ENCODE measurements at places on chromosomes 11 and 22.

DNA sequence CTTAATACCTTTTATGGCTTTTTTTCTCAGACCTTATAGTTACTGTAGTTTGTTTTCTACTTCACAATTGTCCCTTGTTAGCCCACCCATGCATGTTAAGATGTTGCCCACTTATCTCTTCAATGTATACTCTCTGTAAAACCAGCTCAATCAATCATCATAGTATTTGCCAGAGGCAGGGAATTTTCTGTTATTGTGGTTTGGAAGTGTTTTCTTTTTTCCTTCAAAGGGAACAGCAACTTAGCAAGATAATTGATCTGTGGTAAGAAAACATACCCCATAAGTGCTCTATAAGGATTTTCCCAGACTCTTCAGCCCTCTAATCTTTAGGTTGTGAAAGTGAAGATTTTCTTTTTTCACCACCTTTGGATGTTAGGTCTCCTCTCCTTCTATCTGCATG lies 76.7 kb upstream of the SYT9 start:
- no peak for DNase-seq

GRCh38 chr11:8501836-8502235 lies 92.2 kb downstream of the STK33 start:
- no peak for DNase-seq

- no peak for DNase-seq
Observed at GRCh38 chr11:95892892-95893570, 30.9 kb downstream of the MTMR2 start.

GRCh38 chr22:41110968-41111367 lies 18.6 kb downstream of the EP300 start:
- no peak for DNase-seq

DNA sequence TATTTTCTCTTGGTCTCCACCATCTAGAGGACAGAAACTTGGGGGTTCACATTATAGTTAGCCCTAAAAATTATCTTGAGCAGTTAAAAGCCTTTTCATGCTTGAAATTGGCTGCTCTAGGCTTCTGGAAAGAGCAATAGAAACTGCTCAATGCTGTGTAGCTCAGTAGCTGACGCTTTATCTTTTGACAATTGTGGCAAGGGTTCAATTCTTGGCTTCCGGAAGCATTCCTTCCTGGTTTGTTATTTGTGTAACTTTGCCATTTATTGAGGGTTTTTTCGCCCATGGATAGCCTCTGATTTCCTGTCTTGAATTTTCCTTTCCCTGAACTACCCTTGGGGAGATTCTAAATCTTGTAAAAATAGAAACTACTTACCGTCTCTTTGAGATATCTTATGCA lies 10.3 kb upstream of the OR56A1 start:
- DNase-seq, result no peak

DNA sequence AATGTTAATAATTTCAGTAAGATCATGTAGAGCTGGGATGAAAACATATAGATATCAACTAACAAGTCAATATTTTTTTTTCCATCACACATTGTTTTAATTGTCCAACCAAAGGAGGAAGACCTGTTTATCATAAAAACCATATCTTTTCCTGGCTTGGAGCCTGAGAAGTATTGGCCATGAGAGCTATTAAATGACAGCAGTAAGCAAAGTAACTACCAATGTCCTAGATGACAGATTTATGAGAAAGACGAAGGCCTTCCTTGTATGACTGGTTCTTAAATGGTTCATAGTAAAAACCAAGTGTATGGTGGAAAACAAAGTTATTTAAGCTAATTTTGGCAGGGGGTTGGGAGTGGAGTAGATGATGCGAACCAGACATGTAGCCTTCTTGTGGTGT lies 1147.1 kb upstream of the TENM4 start:
- DNase-seq, result no peak

DNA sequence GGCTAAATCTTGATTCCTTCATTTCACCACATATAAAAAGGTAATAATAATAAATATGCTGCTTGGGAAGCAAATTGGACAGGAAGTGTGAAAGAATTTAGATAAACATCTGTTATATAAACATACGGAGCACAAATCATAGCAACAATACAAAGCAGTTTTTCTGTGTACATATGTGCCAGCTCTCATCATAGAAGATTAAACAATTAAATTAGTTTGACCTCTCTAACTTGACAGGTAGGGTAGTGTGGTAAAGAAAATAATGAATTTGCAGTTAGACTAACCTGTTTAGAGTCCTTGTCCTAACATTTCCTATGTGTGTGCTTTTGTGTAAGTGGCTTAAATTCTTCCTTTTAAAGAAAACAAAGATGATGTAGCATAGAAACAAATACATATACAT lies 995.7 kb upstream of the TENM4 start:
- DNase-seq, result no peak

DNA sequence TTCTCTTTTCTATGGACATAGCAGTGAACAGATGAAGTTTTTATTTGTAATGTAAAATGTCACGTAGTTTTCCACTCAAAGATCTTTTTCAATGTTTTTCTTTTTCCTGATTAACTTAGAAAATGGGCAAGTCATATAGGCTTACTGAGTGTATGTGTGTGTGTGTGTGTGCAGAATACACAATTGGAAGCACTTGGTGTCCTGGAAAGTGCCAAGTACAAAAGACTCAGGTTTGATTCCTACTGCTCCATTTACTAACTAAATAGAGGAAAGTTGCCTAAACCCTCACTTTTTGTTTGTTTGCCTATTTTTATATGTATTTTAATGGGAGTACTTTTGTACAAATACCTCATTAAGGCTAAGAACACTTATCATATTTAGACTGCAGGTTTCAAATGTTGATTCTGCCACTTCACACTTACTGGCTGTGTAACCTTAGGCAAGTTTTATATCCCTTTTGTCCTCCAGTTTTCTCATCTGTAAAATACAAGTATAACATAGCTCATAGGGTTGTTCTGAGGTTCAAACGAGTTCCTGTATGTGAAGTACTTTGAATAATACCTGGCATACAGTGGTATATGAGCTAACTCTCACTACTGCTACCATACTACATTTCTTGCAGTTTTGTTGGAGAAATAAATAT lies 90.1 kb downstream of the TYR start:
- DNase-seq, result no peak

GRCh38 chr11:112113539-112114457 lies 27.1 kb downstream of the SDHD start:
- peak; percentile 61 for DNase-seq

DNA sequence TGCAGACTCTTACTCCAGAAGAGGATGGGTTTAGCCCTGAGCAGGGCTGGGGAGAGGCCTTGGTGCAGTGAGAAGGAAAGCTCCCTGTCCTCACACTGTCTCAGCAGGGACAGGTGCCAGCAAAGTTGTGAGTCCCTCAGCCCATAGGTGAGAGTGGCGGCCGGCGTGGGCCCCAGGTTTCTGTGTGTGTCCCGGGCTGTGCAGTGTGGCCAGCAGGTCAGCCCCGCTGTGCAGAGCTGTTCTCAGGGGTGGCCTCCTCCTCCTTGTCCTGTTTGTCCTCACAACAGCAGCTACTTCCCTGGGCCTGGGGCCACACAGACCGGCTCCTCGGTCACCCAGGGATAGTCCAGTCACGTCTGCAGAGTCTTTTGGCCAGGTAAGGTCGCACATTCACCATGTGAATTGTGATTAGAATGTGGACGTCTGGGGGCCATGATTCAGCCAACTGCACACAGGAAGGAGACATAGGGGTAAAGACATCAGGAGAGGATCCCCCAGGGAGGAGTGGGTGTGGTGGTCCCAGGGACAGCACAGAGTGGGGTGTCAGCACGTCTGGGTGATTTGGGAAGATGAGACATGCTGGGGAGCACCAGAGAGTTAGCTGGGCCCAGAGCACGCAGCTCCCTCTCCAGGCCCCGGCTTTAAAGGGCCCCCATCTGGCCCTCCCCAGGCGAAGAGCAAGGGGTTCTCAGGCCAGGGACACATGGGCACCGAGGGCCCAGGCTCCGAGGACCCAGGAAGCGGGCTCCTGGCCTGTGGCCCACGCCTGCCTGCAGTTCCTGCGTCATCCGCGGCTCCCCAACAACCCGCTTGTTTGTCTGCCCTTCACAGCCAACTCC lies 81.6 kb downstream of the MYEOV start:
- no peak for DNase-seq

DNA sequence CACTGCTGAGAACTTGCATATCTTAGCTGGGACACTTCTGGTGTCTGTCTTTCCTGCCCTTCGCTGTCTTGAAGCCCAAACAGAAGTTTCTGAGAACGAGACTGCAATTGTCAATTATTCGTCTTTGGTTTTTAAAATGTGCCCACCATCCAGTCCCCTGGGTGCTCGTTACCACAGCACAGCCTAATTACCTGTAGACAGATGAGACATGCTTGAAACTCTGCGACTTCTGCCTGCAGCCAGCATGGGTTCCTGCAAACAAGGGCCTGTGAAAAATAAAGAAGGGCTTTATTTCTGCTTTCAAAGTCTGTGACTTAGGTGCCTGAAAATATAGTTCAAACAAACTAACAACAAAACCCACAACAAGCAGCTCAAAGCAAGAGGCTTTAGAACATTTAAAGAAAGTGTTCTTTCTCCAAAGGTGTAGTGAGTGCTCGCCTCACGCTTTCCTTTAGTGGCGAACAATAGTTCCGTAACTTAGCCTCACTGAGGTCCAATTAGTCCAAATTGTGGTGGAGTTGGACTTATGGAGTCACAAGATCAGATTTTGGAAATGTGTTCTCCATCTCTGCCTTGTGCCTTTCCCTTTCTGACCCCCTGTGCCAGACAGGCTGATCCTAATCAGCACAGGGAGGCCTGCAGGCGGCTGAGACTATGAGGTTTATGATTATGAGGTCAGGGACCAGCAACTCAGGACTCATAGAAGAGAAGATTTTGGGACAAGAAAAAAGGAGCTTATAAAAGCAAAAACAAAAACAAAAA lies 20.4 kb upstream of the GRAMD1B start:
- no peak for DNase-seq

GRCh38 chr22:40519284-40519947 lies 117.1 kb downstream of the MRTFA start:
- DNase-seq, result peak; percentile 67

DNA sequence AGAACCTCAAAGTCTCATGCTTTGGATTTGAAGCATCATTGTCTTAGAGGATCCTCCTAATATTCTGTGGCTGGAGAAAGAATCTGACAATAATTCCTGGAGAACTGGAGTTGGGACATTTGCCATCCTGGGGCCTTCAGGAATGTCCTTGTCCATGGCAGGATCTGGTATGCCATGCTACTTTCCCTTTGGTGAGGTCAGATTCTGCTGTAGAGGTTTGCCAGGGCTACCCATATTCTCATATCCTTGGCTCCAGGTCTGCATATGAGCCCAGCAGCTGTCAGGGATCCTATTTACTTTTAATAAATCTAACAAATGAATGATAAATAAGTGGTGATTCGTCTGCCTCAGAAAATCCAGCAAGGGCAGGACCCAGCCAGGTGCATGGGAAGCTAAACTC lies 35.0 kb downstream of the ARL14EP start:
- no peak for DNase-seq

DNA sequence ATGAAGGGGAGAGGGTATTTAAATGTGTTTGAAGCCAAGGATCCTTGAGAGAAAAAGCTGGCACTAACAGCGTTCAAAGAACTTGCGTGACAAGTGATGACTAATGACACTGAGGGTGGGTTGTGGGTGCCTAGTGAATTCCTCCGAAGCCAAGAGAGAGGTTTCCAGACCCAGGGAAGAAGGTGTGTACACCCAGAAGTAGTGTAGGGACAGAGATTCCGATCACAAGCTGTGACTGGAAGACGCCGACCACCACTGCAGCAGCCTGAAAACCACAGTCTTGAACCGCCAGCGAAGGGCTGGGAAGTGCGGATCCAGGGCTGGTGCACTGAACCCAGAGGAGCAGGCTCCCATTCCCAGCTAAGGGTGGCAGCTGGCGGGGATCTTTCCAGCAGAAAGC lies 9.5 kb downstream of the PPARA start:
- no peak for DNase-seq

DNA sequence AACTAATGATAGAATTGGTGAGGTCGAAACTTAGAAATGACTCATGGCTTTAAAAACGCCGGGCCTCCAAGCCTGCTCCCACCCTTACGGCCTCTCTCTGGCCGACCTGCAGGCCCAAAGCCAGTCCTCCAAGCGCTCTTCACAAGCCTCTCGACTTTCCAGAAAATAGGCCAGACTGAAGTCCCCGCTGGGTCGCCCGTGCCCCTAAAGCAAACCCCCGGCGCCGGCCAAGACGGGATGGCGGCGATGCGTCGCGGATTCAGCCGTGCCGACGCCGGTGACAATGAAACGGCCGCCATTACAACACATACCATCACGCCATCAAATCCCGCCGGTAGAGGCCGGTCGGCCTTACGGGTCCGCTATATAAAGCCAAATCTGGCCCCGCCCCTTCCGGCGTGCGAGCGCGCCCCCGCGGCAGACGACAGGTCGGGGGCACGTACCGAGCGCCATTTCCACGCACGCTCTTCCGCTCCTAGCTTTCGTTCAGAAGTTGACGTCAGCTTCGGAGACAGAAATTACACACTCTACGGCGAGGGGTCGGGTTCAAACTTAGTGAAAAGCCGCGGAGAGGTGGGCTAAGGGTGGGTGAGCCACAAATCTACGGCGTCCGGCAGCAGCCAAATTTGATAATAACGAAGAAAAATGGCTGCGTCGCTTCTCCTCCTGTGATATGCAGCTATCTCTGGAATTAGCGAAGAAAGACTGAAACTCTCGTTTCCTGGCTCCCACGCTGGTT lies at the start of gene RPL3:
Gene RPL3, minus strand, starts transcription at position 340 of the 739 bp plus-strand sequence. Its CDS starts 26 bp downstream, at position 314.
- peak; percentile 98 for DNase-seq

- DNase-seq, result no peak
Observed at GRCh38 chr11:77672264-77672663, 34.7 kb upstream of the CLNS1A start.

- DNase-seq, result no peak
Observed at GRCh38 chr11:110185121-110185591, 92.0 kb downstream of the ZC3H12C start.

- no peak for DNase-seq
Observed at GRCh38 chr22:23698673-23699235, 7.9 kb downstream of the RGL4 start.

DNA sequence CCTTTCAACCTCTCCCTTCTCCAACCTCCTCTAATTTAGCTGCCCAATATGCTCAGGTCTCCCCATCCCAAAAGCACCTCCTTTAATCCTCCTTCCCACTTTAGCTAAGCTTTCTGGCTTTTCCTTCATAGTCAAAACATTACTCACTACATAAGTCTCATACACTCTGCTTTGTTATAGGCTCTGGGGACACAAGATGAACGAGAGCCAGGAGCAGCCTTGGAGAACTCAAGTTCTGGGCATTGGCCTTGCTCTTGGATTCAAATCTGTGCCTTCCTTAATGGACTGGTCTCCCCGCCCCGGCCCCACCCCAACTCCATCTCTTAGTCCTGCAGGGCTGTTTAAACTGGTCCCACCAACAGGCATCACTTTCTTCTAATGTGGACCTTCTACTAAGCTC lies 11.4 kb upstream of the HPX start:
- DNase-seq, result no peak

DNA sequence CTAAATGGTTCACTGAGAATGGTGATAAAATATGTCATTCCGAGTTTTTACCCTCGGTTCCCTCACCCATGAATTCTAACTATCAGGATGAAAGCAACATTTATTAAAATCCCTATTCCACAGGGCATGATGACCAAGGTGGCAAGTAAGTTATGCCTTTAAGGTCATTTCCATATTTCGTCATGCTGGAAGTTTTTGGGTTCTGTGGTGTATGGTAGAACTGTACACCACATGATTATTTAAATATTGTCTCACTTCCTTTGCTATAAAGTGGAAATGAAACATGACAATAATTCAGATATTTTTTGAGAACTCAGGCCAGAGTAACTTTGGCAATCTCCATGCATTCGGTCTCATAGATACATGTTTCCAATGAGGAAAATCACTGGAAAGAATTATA lies 68.5 kb upstream of the CARD18 start:
- no peak for DNase-seq

- DNase-seq, result no peak
Observed at GRCh38 chr11:130077671-130078070, 8.0 kb downstream of the APLP2 start.

GRCh38 chr11:130118165-130118564 lies 41.4 kb upstream of the ST14 start:
- DNase-seq, result peak; percentile 61
